ENCODE measurements at places on chromosomes 1 and 21.

- DNase-seq, result no peak
Measured at GRCh38 chr1:48472638-48473037, 634 bp upstream of the SPATA6 start.

GRCh38 chr1:33410091-33410701, 20.7 kb downstream of the PHC2 start:
- DNase-seq, result no peak

- DNase-seq, result no peak
Measured at GRCh38 chr1:169012416-169012815, 94.1 kb upstream of the ATP1B1 start.

GRCh38 chr1:41354956-41355355, 6.3 kb upstream of the FOXO6 start:
- no peak for DNase-seq

- no peak for DNase-seq
Measured at GRCh38 chr1:115144176-115144575, 54.9 kb upstream of the TSPAN2 start.

GRCh38 chr1:52814465-52814864, 28.1 kb upstream of the ZYG11A start:
- DNase-seq, result no peak

DNA sequence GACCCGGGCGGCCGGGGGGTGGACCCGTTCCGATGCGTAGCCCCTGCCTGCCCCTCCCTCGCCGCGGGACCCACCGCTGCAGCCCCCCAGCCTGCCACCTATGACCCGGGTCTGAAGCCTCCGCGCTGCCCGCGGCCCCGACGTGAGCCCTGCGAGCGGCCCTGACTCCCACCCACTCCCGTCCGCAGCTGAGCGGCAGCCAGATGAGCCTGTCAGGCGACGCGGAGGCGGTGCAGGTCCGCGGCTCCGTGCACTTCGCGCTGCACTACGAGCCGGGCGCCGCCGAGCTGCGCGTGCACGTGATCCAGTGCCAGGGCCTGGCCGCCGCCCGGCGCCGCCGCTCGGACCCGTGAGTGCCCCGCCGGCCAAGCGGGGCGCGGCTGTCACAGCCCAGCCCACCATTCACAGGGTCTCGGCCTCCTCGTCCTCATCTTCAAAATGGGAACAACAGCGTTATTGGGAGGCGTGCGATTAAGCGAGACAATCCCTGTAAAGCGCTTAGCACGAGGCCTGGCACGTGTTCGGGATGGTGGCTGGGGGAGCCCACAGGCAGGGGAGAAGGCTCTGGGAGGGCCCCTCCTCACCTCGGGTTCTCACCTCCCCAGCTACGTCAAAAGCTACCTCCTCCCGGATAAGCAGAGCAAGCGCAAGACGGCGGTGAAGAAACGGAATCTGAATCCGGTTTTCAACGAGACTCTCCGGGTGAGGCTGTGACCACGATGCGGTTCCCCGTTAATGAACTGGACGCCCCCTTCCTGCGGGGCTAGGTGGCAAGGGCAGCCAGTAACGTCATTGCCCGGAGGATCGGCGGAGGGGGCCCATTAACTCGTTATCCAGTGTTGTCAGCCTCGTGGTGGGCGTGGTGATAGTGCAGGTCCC, 8.2 kb downstream of the SYTL1 start:
- DNase-seq, result no peak

- no peak for DNase-seq
Measured at GRCh38 chr1:32077451-32077850, 4.7 kb downstream of the TMEM39B start.

DNA sequence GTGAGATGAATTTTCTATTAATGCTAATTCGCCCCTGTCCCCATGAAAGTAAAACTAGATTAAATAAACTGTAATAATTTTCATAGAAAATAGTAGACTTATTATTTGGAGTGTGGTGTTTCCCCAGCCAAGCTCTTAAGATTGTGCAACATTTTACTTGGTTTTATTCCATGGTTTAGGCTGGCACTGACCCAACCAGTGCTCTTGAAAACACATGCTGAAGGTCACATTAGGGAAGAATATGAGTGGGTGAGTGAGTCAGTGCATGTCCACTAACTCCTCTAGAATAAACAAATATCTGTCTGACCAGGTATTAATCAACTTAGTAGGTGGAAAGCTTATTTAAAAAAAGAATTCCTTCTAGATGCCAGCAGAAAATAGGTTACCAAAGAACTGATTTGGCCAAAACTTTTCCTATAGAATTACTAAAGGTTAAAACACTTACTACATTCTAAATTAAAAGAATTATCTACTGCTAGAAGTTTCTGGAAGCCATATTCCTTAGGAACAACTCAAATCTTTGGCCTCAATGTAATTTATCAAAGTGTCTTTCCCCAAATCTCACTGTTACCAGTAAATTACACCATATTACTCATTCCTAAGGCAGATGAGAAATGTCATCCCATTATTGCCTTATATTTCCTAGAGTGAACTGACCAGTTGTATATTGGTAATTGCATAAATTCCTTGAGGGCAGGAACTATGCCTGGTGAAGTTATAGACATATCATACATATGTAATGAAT, 89.7 kb upstream of the RGS1 start:
- DNase-seq, result no peak

DNA sequence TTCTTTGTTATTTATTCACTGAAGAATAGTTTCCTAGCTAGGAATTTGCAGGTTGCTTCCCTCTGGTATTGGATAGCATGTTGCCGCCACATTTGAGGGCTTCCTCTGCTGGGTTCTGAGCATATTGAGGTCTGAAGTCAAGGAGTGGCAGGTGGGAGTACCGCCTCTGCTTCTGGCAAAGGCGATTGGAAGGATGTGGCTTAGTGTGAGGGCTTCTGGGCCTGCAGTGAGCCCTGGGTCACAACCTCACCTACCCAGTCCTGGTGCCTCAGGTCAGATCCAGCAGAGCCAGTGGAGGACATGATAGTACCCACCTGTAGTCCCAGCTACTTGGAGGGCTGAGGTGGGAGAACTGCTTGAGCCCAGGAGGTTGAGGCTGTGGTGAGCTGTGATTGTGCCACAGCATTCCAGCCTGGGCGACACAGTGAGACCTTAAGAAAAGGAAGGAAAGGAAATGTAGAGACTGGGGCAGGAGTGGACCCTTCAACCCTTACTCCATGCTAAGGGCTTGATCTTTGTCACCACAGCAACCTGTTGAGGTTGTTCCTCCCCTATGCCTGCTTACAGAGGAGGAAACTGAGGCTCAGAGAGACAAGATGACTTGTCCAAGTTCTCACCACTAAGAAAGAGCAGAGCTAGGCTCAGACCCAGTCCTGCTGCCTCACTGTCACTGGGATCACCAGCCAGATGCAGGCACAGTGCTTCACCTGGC, 22.8 kb downstream of the A3GALT2 start:
- no peak for DNase-seq

- no peak for DNase-seq
Measured at GRCh38 chr1:3292868-3293562, 161.4 kb upstream of the ARHGEF16 start.

DNA sequence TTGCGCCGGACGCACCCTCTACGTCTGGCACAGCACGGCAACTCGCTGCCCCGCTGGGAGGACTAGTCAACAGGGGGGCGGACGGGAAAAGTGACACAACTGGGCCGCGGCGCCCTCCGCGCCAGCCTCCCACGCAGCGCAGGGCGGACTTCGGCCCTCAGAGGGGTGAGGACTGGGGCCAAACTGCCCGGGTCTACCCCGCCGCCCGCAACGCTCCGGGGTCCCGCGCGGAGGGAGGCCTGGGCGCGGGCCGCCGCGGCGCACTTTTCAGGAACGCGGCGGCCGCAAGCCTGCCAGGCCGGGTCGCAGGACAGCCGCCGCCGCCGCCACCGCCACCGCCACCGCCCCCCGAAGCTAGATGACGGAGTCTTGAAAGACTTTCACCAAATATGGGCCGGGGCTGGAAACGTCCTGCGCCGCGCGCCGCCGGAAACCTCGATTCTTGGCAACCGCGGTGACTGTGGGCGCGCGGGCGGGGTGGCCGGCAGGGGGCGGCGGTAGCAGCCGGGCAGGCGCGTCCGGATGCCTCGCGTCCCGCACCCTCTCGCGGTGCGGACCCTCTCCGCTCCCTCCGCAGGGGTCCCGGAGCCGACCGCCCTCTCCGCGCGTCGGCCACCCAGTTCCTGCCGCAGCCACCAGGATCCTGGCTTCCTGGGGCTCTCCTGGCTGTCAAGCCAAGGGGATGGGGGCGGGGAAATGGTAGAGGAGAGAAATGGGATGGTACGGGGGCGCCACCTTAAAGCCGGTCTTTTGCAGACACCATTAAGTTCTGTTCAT, 3.7 kb upstream of the CCN1 start:
- DNase-seq, result no peak

DNA sequence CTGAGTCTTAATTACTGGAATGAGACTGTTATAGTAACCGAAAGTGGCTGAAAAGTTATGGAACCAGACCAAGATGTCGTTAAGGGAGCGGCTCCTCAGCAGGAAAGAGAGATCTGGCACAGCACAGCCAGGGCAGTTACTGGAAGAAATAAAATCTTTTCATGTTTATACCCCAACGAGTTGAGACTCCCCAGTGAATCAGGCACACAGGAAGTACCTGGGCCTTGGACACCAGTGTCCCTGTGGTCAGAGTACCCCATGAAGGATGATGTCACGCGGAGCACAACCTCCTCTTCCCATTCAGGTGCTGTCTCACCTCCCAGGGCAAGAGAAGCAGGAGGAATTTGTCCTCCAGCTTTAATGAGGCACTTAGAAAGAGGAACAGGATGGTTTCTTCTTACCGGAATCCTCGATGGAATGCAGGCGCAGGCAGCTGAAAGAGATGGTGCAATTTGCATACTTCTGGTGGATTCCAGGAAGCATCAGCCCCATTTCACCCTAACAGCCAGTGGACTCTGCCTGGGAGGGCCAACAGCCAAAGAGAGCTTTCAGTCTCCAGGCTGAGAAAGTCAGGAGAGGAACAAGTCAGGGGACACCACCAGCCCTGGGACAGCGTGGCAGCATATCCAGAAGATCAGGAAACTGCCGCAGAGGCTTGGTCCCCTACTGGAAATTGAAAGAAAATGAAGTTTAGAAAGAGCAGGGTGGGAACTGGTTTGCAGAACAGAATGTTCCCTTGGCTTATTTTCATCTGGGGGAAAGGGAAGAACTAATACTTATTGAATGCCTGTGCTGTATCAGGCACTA, 35.9 kb upstream of the CTTNBP2NL start:
- no peak for DNase-seq

DNA sequence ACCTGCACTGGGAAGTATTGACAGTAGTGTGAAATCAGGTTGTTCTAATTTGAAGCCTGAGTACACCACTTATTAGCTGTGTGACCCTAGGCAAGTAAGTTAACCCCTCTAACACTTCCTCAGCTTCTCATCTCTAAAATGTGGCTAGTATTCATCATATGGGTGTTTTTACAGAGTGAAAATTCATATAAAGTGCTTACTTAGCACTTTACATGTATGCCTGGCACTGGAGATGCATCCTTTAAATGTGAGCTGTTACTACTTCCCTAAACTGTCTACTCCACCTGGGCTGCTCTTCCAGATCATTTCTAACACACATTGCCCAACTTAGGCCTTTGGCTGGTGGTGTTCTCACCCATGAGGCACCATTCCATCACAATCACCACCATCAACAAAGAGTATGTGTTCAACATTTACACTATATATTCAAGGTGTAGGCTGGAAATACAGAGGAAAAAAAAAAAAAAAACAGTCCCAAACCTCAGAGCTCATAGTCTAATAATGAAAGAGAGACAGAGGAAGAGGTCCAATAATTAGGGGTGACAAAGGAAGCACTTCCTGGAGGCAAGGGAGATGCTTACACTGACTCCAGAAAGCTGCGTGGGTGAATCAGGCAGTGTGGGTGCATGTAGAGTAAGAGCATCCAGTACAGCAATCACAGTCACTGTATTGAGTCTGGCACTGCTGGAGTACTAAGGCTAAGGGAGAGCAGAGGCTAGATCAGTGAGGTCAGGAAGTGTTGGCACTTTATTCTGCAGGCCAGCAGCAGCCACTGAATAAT, 3.6 kb downstream of the STX6 start:
- no peak for DNase-seq

- DNase-seq, result no peak
Measured at GRCh38 chr1:214216779-214217178, 64.2 kb upstream of the SMYD2 start.

- no peak for DNase-seq
Measured at GRCh38 chr1:6016191-6016865, 24.1 kb upstream of the NPHP4 start.

GRCh38 chr1:188423073-188423472, 1594.3 kb downstream of the PLA2G4A start:
- DNase-seq, result no peak

DNA sequence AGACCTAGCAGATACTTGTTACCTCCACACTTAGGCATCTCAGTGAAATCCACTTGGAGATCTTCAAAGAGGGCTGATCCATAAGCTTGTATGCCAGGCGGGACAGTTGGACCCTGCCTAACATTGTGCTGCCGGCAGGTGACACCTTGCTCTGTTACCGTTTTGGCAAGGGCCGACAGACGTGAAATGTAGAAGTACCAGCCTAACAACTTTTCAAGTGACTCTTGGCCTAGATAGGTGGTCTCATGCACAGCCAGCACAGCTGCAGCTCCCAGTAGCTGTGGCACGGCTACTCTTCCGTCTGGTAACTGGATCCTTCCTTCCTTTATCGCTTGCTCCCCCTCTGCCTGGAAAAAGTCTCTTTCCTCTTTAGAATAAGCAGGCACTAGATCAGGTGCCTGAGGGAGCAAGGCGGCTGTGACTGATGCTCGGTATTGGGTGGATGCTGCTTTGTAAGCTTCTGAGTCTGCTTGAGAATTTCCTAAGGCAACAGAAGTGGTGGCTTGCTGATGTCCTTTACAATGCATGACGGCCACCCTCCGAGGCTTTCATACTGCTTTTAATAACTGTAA, 713.5 kb downstream of the AMY1C start:
- DNase-seq, result no peak

GRCh38 chr1:118944133-118944532, 44.0 kb downstream of the TBX15 start:
- DNase-seq, result no peak

DNA sequence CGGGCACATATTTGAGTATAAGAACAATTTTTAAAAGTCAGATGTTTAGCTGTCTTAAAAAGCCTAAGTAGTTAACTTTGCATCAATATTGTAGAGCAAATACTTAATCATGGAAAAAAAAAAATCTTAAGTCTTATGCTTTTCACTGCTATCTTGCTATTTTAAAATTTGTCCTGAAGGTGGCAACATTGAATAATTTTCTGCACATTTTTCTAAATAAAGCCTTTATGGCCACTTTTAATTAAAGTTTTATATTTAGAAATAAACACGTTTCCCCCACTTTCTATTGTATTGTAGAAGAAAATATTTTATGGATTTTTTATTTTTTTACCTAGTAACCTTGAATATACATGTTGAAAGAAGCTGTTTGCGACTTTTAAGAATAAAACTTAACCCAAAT, 198.8 kb downstream of the AMY1C start:
- DNase-seq, result no peak

- no peak for DNase-seq
Measured at GRCh38 chr1:12553963-12554362, 64.0 kb downstream of the DHRS3 start.

GRCh38 chr1:205122489-205122882, 708 bp upstream of the RBBP5 start:
- DNase-seq, result no peak

GRCh38 chr1:178630417-178630816, 94.6 kb upstream of the RALGPS2 start:
- DNase-seq, result no peak

Data from stimulated activated CD8-positive, alpha-beta memory T cell treated with anti-CD3 and anti-CD28 coated beads, Interleukin-2, amount 100 ng/mL, for 1 hour (primary cell).